Breast epithelium (tissue), 4 donors: ENCODE measurements at places on chromosomes 3 and 15. TPM values are rescaled to one million over a fixed set of nuclear protein-coding genes. Genes with fewer than 3 reads are reported as not detected.

DNA sequence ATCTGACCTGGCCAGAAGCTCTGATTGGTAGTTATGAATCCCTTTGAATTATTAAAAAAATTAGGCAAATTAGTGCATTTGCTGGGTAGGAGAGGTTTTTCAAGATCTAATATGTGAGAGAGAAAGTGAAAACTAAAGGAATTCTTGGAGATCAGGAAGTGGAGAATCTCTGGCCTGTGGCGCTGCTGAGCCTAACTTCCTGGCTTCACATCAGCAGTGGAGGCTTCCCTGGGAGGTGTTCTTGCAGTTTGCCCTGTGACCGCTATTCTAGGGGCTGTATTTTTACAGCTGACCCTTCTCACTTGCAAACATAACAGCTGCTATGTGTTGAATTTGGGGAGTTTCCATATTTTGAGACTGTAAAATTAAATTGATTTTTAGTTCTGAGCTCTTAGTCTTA, 166.4 kb downstream of the ATG7 start:
- DNase-seq: no peak

GRCh38 chr3:125916376-125916978, 52.5 kb upstream of the ROPN1B start:
- DNase-seq: peak; percentile 100

DNA sequence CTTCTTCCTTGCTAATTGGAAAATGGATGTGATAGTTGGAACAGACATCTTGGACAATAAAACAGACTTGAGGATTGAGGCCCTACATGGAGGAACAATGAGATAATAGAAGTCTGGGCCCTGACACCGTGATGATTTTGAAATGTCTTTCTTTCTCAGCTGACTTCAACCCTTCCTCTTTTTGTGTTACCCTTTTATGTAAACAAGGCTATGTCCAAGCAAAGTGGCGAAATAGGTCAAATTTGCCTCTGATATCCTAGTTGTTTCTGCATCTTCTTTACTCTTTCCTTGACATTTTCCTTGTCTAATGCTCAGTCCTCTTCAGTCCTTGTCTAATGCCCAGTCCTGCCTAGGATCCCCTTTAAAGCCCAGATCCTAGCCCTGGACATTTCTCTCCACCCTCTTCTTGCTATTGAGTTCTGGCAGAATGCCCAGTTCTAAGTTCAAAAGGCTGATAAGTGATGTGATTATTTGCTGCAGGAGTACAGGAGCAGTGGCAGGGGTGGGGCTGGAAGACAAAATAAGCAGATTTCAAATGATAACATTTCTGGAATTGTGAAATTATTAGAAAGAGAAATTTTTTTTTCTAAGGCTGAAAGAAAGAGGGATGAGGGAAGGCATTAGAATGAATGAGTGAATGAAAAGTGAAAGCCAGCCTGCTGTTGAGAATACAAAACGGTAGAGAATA, 6.5 kb upstream of the VPS8 start:
- DNase-seq: no peak

DNA sequence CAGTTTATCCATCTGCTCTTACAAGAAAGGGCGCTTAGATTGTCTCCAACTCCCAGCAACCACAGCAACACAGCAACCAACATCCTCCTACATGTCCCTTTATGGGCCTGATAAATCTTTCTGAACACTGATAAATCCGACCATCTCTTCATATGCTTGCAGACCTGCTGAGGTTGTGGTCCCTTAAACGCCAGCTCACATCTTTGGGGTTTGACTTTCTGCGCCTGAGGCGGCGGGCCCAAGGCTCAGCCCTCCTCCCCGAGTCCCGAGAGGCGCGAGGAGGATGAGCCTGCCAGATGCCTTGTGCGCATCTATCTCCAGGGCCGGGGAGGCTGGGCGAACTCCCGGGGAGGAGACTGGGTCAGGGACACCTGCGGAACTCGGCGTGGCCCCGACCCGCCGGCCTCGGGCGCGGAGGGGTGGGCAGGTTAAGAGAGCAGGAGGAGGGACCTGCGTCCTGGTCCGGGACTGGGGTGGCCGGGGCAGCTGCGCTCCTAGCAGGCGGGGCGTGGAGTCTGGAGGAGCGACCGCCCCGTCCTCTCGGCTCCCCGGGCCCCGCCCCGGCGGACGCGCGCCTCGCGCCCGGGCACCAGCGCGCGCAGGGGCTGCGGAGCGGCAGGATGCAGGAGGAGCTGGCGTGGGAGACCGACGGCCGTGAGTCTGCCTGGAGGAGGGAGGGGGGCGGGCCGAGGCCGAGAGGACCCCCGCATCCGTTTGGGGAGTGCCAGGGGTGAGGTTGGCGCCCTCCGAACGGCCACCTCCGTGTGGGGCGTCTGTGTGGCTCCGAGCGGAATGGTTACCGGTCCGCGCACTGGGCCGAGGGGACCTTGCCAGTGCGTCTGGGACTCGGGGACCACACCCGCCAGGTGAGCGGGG, at the start of gene ANKDD1A:
ANKDD1A (plus strand) TSS at position 592 of the 876 bp plus-strand sequence; CDS start at position 621, 29 bp downstream.
- DNase-seq: no peak

- DNase-seq: no peak
Measured at GRCh38 chr15:75867449-75867848, 24.2 kb downstream of the UBE2Q2 start.

DNA sequence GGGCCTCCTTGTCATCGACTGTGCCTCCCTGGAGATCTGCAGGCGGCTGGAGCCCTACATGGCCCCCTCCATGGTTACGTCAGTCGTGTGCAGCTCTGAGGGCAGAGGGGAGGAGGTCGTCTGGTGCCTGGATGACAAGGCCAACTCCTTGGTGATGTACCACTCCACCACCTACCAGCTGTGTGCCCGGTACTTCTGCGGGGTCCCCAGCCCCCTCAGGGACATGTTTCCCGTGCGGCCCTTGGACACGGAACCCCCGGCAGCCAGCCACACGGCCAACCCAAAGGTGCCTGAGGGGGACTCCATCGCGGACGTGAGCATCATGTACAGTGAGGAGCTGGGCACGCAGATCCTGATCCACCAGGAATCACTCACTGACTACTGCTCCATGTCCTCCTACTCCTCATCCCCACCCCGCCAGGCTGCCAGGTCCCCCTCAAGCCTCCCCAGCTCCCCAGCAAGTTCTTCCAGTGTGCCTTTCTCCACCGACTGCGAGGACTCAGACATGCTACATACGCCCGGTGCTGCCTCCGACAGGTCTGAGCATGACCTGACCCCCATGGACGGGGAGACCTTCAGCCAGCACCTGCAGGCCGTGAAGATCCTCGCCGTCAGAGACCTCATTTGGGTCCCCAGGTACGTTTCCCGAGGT, 146.5 kb downstream of the LRRK1 start:
- DNase-seq: no peak

- DNase-seq: no peak
Measured at GRCh38 chr15:69410248-69410874, 3.8 kb upstream of the KIF23 start.

- DNase-seq: no peak
Measured at GRCh38 chr3:112774293-112774926, 72.3 kb downstream of the CD200R1L start.

DNA sequence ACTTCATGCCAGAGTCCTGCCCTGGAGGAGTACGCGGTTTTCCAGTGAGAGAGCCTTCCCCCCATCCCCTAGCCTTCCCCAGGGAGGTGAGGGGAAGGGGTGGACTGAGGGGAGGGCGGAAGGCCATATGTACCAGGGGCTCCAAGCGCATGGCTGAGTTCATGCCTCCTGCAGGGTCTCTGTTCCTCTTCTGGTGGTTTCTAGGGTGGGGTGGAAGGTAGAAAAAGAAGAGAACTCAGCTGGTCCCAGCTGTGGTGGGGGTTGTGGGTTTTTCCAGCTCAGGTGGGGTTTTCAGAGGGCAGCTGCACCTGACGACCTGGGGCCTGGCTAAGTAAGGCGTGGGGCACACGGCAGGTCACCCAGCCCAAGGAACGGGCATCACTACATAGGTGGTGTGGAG, 10.7 kb upstream of the IQSEC1 start:
- no peak for DNase-seq

GRCh38 chr3:147418808-147419701, 9.9 kb downstream of the ZIC1 start:
- no peak for DNase-seq

The MGA gene
- 37.8 TPM for total RNA-seq

The GUCA1C gene
- not detected for total RNA-seq

The ZNF710 gene
- total RNA-seq: 14.4 TPM

The OR5K2 gene
- not detected for total RNA-seq

The CAV3 gene
- total RNA-seq: not detected

The SYNPR gene
- not detected for total RNA-seq
